ENCODE measurements at places on chromosomes 7 and 10.
A peak's percentile ranks its signal among the peaks of the same experiment; 100 is the strongest.

GRCh38 chr7:21011153-21011552 is 224.5 kb upstream of the SP8 start:
- no peak for DNase-seq

DNA sequence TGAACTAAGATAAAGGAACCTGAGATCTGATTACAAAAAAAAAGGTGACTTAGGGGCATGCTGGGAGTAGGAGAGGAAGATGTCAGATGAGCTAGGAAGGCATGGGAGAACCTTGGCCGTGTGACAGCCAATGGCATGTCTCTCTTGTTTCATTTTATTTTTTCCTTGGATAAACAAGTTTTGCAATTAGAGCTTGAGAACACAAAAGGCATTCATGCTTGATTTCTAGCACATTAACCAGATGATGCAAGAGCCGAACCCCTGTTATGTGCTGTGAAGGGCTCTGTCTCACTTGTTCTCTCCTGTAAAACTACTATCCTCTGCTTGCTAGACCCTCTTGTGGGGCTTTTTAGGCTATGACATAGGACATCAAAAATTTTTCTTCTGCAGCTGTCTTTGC is 134.3 kb upstream of the ASAH2 start:
- peak; percentile 85 for DNase-seq

GRCh38 chr10:100781145-100781665 is 35.8 kb downstream of the PAX2 start:
- DNase-seq = no peak

DNA sequence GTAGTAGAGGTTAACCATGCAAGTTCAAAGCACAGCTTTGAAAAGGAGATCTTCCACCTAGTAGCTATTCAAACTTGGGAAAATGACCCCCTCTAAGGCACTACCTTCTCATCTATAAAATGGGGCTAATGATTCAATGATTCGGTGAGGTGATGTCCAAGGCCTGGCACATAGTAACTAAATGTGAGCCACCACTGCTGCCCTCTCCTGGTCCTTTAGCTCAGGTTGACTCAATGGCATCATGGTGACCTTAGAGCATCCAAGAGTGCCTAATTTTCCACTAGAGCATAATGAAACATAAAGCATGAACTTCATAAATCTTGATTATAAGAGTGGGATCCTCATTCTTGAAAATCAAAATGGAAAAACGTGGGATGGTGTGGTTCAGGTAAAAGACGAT is 16.3 kb upstream of the PLCE1 start:
- no peak for DNase-seq

DNA sequence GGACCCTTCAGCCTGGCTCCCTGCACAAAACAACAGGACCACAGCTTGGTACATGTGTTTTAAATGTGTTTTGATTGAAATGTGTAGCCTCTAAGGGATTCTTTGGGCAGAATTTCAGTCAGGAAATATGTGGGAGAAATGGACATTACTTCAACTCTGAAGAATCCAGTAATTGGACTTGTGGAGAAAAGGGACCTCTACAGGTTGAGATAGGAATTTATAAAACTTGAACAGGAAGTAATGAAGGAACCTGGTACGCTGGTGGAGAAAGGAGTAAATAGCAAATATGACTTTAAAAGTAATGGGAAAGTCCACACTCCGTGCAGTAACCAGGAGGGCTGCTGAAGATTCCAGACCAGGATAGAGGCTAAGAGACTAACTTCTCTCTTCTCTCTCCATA is 220.5 kb downstream of the LHFPL3 start:
- no peak for DNase-seq

- no peak for DNase-seq
Measured at GRCh38 chr10:61663466-61663865, 737 bp downstream of the CABCOCO1 start.

DNA sequence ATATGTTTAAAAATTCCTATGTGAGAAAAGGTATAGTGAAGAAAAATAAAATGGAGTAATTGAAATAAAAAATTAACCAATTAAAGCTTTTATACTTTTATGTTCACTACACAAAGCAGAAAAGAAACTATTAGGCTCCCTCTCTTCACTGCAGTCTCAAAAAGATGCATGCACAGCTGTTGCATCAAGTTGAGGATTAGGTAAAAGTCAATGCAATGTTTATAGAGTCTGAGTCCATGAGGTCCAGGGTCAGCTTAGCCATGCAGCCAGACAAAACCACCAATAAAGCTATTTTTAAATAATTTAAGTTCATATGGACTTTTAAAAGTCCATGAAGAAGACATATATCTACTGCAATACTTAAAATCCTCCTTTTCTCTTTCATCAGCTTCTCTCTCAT is 31.1 kb upstream of the ING3 start:
- no peak for DNase-seq

GRCh38 chr7:57437581-57437980 is 12.4 kb upstream of the ZNF716 start:
- DNase-seq = no peak

- no peak for DNase-seq
Measured at GRCh38 chr10:24206334-24206733, 2.6 kb upstream of the KIAA1217 start.

DNA sequence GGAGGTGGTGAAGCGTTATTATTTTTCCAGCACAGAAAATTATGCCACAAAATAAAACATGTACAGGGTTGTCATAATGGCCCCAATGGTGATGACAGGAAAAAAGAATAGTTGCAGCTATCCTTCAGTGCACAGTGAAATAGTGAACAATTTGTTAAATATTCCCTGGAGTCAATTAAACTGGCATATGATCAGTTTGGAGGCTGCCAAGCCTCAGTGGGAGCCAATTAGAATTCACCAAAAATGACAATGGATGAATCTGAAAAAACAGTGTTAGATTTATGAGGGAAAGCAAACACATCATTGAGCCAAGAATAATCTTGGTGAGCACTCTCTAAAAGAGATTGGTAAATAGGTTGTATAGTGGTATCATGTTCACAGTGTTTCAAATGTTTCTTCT is 146.3 kb downstream of the OTUD1 start:
- DNase-seq = no peak

GRCh38 chr10:120998251-120998650 is 147.1 kb downstream of the WDR11 start:
- no peak for DNase-seq

GRCh38 chr7:77329466-77330168 is 86.5 kb downstream of the GSAP start:
- no peak for DNase-seq

DNA sequence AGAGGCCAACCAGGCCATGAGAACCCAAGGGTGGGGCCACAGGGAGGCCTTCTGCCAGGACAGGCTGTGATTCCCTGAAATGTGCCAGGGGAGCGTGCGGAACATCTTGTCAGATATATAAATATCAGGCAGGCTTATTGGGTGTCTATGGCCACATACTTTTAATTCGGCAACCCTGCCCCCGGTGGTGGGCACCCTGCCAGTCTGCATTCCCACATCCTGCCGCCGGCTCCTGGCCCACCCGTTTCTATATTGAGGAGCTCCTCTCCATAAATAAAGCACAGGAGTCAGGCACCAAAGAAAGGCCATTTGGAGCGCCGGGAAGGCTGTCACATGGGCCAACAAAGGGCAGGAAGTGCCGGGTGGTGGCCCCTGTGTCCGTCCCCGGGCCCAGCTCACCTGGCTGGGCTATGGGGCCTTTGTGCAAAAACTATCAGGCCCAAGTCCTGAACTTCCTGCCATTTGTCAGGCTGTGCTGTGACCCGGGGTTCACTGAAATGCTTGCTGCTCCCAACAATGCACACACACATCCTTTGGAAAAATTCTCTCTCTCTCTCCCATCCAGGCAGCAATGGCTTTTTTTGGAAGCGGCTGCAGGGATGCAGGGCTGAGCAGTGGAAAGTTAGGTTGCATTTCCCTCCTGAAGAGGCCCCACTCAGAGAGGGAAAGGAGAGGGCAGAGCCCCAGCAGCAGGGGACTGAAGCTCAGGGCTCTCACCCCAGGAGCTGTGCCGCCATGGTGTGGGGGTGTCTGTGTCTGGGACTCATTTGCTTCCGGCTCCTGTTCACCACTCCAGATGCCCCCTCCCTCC is 25.0 kb upstream of the PODXL start:
- DNase-seq = no peak

- peak; percentile 28 for DNase-seq
Measured at GRCh38 chr7:128869138-128869943, 6.7 kb downstream of the ATP6V1F start.

DNA sequence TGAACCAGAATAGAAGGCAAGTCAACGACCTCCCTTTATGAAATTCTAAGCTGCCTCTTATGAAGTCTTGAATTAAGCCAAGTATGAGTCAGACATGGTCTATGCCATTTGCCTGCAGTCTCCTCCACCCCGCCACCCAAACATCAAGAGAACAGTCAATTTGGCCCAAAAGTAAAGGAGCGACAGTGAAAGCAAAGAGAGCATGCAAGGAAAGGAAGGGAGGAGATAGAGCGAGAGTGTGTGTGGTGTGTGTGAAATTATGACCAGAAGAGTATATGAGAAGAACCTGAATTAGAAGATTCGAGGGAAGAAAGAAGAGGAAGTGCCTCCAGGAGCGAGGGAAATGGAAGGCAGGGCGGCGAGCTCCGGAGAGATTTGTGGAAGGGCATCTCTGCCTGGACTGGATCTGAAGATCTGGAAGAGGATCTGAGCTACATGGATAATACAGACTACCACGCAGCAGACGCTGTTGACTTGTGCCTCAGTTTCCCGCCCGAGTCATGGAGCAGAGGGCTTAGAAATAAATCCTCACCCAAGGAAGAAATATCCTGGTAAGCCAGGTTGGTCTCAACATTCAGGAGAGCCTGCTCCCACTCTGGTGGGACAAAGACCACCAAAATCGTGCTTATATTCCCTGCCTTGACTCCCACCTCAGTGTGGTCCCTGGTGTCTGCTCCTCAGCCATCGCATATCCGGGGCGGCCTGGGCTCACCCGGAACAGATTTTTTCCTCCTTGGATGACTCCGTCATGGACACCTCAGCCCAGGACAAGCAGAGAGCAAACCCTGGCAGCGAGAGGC is 459 bp downstream of the ZDHHC6 start:
- DNase-seq = no peak

- no peak for DNase-seq
Measured at GRCh38 chr7:66664590-66665293, 36.1 kb downstream of the KCTD7 start.

- no peak for DNase-seq
Measured at GRCh38 chr10:76244061-76244686, 812.8 kb downstream of the LRMDA start.

DNA sequence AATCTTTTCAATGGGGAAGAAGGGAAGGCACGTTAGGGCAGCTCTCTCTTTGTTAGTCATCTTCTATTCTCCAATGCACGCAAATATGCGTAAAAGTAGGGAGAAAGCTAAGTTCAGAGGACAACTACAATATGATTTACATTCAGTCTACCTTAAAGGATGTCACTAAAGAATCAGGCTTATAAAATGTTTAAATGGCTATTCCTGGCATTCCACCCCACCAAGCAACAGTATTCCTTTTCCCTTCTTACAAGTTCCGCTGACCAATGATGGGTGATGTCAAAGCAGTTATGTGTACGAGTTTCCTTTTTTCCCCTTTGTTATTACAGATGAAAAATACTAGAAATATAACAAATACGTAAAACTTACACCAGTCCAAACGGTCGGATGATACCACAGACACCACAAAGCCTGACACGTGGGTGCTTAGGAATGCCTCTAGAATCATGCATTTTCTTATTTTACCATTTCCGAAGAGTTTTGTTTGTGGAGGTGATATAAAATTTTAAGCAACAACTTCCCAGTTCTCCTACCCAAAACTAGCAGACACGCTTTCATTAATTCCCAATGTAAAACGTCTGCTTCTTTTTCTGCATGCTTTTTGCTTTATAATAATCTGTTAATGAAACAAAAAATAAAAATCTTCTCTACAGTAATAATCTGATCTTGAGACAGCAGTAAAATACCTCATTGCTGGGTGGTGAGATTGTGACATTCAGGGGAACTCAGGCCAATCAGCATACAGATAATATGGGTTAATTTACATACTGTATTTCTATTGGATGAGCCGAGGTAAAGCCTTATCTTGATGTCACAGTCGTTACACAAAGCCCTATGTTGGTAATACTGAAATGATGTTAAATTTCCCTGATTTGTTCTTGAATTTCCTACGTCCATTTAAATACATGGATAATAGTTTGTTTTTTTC is 708 bp upstream of the GPR85 start:
- peak; percentile 57 for DNase-seq

DNA sequence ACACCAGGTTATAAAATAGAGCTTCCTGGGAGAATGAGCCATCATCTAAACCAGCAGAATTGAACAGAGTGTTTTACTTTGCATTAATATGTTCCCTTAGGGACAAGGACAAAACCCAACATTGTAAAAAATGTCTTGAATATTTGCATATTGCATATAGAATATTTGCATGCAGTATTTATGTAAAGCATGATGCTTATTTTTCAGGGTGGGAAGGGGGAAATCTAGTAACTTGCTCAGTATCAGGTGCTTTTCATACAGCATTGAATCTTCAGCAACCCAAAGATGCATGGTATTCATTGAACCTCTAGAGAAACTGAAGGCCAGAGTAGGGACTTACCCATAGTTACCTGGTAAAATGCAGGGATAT is 409.2 kb upstream of the ZMIZ1 start:
- DNase-seq = no peak

DNA sequence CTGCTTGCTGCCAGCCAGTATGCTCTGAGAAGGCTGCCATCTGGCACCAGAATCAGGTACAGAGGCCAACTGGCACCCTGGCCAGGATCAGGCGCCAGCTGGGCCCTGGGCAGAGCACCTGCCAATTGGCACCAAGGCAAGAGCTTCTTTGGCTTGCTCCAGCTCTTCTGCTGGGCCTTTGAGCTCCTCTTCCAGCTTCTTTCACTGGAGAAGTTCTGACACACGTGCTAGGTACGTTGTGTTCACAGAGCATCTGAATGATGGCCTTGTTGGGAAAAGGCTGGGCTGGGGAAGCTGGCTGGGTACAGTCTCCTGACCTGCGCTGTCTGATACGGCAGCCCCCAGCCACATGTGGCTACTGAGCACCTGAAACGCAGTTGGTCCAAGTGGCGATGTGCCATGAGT is 31.7 kb upstream of the OPALIN start:
- DNase-seq = peak; percentile 78

GRCh38 chr7:114936471-114936870 is 14.6 kb downstream of the MDFIC start:
- DNase-seq = no peak

- DNase-seq = no peak
Measured at GRCh38 chr7:3153118-3153517, 109.5 kb upstream of the CARD11 start.

DNA sequence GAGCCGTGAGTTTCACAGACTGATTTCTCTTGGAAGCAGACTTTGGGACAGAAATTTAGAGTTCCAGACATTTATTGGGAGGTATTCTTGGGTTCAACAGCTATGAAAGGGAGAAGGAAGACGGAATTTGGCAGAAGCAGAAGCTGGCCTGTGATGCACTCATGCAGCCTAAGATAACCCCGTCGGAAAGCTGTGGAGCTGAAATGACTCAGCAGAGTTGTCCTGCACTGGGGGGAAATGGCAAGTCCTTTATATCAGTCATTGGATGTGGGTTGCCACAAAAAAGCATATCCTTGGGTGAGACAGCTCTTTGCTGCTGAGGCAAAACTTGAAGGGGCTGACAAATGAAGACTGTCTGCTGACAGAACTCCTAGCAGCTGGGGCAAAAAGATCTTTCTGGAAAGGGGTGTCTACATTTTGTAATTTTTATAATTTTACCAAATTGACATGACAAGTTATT is 11.5 kb upstream of the MICU1 start:
- DNase-seq = peak; percentile 19
